ENCODE measurements at places on chromosomes 2 and 18.

GRCh38 chr18:48137374-48138081 lies 207.1 kb upstream of the SMAD2 start:
- no peak for DNase-seq

DNA sequence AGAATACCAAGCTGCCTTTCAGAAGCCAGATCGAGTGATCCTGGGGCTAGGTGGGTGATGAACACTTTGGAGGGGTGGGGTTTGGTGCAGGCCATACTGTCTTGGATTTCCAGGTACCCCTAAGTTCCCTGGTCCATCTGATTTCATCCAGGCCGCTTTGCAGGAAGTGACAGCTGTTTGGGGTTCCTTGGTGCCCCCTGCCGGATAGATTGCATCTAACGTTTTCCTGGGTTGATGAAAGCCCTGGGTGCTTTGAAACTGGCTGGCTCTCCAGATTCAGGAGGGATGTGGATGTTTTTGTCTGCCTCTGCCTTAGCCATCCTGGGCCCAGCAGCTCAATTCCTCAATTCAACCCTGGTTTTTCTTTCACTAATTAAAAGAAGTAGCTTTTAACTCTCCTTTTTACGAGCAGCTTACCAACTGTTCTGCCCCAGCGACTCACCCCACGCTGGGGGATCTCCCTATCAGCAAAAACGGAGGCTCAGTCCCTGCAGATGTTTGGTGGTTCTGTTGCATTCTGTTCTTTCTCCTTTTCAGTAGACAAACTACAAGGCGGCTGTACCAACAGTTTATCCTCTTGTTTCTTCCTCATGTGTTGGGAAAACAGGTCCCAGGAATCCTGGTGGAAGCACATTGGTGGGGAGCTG lies 37.1 kb downstream of the ARHGEF4 start:
- peak; percentile 60 for DNase-seq

DNA sequence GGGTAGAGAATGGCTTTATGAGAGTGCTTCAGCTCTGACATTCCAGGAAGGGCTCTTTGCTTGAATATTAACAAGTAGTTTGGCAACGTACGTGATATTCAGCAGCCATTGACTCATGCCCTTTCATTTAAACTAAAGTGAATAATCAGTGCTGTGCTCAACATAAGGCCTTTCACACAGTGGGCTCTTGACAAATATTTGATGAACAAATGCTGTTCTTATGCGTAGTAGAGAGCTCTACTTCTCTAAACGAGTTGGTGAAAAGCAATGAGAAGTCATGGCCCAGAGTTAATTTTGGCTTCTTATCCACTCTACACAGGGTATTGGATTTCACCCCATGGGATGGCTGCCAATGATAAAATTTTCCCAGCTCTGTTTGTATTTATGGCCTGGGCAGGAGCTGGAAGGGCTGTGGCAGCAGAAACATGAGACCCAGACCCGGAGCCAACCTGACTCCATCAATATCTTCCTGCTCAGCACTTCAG lies 338.9 kb downstream of the CCDC85A start:
- DNase-seq, result peak; percentile 88

- DNase-seq, result no peak
Measured at GRCh38 chr2:68041704-68042245, 21.0 kb downstream of the C1D start.

- peak; percentile 22 for DNase-seq
Measured at GRCh38 chr18:11994336-11994702, 13.0 kb downstream of the IMPA2 start.

DNA sequence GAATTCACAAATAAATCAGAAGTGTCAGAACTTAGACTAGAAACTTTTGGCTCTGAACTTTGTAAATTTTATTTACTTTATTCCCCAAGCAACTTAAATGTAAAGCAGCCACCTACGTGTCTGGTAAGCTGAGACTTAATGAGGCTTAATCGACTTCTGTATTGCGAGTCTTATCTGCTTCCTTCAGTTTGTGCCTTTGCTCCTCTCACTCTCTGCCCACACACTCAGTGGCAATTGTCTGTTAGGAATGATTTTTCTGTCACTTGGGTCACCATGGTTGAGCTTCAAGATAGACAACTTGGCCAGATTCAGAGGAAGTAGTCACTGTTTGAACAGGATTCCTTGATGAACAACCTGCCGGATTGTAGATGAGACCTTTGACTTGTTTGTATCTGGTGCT lies 691.4 kb upstream of the FSHR start:
- no peak for DNase-seq

DNA sequence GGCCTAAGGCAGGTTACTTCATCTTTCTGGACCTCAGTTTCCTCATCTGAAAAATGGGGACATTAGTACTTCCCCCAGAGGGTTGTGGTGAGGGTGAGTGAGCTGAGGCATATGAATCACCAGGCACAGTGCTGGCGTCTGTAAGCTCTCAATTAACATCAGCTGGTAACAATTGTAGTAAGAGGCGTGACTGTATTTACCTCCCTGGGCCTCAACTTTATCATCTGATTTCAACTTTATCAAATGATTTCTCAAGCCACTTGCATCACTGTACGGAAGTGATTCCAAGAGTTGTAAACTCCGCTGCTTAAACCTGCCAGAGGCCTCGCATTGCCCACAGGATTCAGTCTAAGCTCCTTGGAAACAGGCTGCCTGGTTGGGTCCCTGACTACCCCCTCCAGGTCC lies 53.6 kb upstream of the PKDCC start:
- DNase-seq, result no peak

- DNase-seq, result peak; percentile 24
Measured at GRCh38 chr18:13831864-13832508, 8.0 kb downstream of the MC5R start.

- DNase-seq, result no peak
Measured at GRCh38 chr2:71665168-71666093, 212.1 kb downstream of the DYSF start.

DNA sequence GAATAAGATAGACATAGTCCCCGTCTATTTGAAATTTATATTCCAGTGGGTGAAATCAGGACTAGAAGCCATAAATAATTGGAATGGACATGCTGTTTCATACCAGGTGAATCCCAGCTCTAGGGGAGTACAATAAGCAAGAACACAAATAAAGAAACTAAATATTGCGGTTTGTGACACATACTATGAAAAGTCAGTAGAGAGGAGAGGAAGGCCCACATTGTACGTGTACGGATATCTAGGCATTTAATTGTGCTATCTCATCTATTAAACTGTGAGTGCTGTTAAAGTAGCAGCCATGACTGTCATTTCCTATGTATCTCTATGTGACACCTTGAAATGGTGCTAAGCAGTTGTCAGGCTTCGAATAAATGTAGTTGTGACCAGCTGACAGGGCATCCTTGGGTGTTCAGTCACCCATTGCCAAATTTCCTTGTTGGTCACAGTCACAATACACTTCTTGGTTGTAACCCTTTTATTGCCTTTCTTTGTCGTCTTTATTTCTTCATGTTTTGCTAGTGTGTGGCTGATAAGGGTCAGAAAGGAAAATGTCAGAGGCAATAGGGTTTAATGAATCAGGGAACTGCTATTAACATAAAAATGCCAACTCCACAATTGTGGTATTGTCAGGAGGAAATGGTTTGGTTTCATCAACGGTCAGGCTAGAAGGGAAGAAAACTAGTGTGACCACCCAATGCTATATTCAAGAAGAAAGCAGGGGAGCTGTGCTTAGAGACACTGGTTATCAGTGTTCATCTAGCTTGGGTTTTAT lies 31.5 kb downstream of the CPO start:
- DNase-seq, result peak; percentile 14

DNA sequence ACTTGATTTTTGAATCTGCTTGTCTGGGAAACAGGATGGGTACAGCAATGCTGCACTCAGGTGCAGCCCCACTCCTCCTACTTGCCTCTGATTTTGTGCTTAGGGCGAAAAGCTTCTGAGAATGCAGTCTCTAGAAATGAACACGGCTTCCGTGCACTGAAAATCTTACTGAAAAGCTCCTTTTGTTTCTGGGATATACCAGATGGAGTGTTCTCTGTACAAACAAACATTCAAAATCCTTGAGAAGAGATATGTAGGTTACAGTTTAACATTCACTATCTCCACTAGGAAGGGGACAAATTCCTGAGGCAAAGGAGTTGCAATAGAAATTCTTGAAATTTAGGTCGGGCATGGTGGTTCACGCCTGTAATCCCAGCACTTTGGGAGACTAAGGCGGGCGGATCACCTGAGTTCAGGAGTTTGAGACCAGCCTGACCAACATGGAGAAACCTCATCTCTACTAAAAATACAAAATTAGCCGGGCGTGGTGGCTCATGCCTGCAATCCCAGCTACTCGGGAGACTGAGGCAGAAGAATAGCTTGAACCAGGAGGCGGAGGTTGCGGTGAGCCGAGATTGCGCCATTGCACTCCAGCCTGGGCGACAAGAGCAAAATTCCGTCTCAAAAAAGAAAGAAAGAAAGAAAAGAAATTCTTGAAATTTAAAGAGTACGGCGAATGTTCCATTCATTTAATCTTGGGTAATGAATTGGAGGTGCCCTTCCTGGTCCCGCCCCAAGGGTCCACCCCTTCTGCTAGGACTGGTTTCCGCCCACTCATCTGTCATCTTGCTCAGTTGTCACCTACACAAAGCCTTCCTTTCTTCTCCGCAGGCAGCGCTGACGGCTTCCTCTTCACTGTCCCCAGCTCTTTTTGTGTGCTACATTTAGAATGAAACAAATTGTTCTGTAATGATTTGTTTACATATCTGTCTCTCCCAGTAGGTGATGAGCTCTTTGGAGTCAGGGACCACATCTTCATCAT lies 92.4 kb downstream of the SOCS6 start:
- peak; percentile 68 for DNase-seq

DNA sequence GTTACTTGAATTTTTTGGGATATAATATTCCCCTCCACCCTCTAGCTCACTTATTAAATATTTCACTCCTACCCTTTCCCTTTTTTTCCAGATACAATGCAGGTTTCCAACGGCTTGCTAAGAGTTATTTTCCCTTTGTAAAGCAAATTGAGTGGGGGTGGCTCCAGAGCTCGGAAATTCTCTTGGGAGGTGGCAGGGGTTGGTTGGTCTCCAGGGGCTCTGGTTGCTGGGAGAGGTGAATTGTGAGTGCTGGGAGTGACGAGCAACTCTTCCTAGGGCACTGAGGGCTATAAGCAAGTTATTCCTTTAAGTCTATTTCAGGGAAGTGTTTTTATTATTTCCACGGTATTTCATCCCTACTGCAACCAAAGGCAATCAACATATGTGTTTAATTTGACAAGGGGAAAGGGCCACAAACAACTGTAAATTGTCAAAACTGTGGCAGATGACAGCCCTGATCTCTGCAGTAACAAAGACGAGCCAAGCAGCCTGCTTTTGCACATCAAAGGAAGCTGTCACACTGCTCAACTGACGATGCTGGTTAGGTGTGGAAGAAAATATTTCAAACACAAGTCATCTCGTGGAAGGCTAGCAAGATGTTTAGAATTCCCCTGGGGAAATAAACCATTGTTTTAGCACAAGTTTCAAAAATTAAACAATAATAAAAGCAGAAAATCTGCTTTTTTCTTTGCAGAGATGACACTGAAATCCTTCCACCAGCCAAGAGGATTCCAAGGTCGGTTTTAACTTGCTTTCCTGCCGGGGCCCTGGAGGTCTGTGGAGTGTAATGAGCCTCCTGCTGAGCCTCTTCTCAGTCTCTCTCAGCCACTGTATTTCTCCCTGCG lies 34.8 kb upstream of the ASXL2 start:
- peak; percentile 30 for DNase-seq

GRCh38 chr2:136422512-136422911 lies 304.6 kb upstream of the CXCR4 start:
- no peak for DNase-seq

DNA sequence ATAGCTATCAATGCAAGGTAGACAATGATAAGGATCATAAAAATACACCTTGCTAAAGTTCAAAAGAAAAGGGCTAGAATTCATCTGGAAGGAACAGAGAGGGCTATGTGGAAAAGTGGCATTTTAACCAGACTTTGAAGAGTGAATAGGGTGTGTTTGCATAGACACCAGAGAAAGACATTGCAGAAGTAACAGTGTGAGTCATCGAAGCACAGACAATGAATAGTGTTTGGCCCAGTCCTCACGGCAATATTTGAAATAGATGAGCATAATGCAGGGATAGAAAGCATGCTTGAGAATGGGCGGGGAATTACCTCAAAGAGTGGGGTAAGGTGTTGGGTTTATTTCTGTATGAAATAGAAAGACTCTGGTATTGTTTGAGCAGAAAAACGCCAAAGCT lies 24.2 kb downstream of the MYT1L start:
- no peak for DNase-seq

GRCh38 chr18:7381307-7381706 lies 150.4 kb downstream of the LRRC30 start:
- DNase-seq, result no peak

DNA sequence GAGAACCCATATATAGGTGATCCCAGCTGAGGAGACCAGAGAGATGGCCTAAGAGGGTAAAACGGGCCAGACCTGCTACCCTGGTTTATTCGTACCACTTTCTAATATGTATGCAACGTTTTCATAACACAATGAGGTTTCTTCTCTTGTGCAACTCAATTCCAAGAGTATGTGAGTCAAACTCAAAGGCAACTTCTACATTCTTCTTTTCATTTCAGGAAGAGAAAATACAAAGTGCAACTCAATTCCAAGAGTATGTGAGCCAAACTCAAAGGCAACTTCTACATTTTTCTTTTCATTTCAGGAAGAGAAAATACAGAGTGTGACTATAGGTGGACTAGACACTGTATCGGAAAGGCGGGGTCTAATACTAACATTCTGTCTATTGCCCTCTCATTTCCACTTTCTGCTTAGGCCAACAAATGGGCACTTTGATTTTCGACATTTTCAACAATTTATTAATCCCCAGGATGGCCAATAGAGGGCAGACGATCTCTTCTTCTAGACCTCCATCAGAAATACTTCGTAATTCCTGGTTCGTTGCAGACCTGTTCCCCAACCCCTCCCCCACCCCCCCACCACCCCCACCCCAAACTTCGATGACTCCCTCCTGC lies 3.7 kb upstream of the CRIM1 start:
- peak; percentile 66 for DNase-seq

DNA sequence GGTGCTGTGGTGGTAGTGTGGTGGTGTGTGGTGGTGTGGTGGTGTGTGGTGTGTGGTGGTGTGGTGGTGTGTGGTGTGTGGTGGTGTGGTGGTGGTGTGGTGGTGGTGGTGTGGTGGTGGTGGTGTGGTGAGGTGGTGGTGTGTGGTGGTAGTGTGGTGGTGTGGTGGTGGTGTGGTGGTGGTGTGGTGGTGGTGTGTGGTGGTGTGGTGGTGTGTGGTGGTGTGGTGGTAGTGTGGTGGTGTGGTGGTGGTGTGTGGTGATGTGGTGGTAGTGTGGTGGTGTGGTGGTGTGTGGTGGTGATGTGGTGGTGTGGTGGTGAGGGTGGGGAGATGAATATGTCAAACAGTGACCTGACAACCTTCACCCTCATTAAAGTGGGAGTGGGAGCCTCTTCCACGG lies 55.6 kb upstream of the DLGAP1 start:
- no peak for DNase-seq

DNA sequence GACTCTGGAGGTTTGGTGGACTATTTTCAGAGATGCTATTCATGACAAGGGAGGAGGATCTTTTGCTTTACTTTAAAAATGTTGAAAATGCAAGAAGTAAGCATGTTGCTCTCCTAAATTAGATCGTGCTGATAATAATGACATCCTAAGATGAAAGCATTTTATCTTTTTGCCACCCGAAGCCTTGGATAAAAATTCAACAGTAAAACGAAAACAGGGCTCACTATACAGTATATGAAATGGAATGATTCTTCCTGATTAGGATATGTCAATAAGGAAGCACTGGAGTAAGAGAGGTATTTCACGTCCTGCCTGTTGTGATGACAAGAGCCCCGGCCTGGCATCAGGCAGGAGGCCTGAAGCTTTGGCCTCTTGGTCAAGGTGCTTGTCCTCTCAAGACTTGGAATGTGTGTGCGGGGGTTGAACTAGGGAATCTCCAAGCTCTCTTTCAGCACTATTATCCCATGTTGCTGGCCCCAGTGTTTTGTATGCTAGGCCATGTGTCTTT lies 306.0 kb downstream of the MTX2 start:
- DNase-seq, result no peak

GRCh38 chr2:128687565-128687964 lies 368.9 kb upstream of the HS6ST1 start:
- DNase-seq, result no peak
